ENCODE measurements at places on chromosomes 2 and 18.

GRCh38 chr2:173205375-173205774 lies 129.7 kb downstream of the MAP3K20 start:
- DNase-seq: no peak

GRCh38 chr18:24543086-24543794 lies 82.8 kb downstream of the HRH4 start:
- no peak for DNase-seq

- no peak for DNase-seq
These were observed 1.0 kb upstream of the LDLRAD4 start for GRCh38 chr18:13217466-13217961.

GRCh38 chr2:215332872-215333595 lies 21.2 kb downstream of the ATIC start:
- DNase-seq: no peak

GRCh38 chr18:21162786-21163185 lies 51.2 kb upstream of the ROCK1 start:
- DNase-seq: no peak

DNA sequence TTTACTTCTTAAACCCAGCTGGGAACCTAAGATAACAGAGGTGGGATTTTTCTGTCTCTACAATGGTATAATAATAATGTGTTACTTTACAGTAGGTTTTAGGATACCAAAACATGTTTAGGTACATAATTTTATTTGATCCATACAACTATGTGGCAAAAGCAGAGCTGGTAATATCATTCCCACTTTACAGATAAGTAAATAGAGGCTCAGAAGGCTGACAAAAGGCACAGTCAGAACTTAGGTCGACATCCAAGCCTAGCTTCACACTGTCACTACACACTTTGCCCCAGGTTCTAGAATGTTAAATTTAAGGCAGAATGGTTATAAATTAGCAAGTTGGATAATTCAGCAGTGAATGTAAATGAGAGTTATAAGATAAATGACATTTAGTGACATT lies 189.6 kb upstream of the PARD3B start:
- DNase-seq: no peak
